ENCODE measurements at places on chromosomes 1 and 21.

GRCh38 chr21:43609501-43610340 is 49.6 kb downstream of the HSF2BP start:
- DNase-seq = peak; percentile 78

DNA sequence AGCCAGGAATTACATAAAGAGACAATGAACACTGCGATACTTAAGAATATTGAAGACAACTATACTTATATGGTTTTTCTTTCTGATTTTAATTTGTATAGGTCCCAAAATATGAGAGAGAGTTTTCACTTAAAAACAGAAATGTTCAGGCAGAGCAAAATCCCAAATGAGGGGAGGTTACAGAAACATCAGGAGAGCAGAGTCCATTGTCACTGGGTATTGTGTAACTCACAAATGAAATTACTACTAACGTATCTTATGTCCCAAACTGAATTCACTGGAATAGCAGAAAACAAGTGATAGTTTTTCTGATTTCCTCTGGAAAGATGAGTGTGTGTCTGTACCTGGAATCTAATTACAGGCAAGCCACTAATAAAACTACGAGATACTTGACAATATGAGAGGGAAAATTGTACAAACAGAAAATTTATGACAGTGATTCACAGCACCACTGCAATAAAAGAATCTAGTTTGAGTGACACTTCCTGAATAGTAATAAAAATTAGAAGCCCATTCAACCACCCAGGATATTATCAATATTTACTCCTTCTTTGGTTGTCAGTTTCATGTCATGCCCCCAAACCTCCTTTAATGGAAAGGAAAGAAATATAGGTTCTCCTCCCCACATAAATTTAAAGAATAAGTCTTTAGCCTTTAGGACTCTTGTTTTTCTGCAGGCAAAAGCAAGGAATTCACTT is 522.6 kb downstream of the ADGRL2 start:
- no peak for DNase-seq

DNA sequence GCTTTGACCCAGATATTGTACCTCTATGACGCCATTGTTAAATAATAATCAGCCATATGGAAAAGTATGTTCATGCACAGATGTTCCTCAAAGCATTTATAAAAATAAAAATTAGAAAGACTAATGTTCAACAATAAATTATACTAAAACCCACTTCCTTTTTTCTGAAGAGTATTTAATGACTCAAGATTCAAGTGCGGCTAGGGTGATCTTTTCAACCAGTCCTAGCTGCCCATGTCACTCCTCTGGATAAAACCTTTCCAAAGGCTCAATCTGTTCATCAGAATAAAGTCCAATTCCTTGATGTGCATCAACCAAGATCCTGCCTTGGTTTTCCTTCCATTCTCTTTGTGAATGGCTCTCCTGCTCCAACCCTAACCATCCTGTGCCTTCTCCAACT is 292.0 kb downstream of the VAV3 start:
- DNase-seq = no peak

- no peak for DNase-seq
These were observed 605.8 kb upstream of the CAMK1G start for GRCh38 chr1:208977638-208978256.

- no peak for DNase-seq
These were observed 77.5 kb downstream of the CD34 start for GRCh38 chr1:207833381-207833780.

DNA sequence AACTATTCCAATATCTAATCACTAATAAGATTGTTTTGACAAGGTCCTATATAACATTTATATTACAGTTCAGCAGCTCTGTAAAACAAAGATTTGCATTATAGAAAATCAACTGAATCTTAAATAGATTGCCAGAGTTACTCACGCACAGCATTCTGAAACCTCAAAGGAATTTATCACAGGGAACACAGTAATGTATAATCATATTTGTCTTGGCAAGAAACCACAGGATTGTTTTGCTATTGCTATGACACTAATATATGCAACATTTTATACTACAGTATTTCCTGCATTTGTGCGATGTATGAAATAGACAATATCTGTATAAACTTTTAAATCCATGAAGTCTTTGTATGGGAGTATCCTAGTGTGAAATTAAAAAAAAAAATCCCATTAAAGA is 101.4 kb downstream of the PLPPR5 start:
- DNase-seq = no peak

DNA sequence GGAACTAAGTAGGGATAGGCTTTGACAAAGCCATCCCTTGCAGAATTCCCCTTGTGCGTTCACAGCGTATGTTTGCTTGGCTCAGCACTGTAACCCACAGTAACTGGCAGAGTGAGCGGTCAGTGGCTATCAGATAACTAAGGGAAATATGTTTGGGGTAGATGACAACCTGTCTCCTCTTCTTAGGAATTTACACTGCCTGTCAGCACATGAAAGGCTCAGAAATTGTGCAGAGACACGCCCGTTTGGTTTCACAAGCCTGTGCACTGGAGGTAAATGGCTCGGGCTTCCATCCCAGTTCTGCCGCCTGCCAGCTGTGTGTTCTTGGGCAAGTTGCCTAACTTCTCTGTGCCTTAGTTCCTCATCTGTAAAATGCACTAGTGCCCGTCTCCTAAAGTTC is 101.2 kb downstream of the PRDM2 start:
- DNase-seq = no peak

Data from right lung (tissue), 10 donors.